ENCODE measurements at places on chromosomes 7 and 10.
A peak's percentile ranks its signal among the peaks of the same experiment; 100 is the strongest.

DNA sequence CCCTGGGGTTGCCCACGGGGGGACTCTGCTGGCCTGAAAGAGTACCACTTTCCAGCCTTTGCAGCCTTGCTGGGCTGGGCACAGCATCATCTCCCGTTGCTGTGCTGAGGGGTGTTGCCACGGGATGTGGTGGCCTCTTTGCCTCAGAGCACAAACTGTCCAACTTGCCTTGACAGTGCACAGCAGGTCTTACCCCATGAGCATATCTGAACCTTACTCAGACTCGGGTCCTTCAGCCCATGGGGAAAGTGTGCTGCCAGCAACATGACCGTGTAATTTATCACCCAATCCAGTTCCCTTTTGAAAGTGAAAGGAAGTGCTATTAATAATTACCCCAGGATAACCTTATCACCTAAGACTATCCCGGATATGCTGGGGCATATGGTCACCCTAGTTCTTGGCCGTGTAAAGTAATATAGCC lies 46.8 kb downstream of the TBXAS1 start:
- no peak for DNase-seq

DNA sequence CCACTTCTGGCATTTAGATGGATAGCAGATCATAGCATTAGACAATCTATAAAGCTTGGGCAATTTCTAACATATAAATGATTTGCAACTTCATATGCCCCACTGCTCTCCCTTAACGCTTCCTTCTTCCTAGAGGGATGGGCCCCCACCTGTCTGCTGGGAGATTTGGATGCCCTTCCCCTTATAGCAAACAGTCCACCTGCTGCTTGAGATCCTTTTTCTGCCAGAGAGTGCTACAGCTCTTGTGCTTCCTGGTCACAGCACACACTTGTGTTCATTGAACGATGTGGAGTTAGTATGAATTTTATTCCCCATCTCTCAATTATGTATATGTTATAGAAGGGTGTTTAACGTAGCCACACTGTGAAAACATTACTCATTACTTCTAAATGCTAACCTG lies 10.4 kb upstream of the PCGF5 start:
- no peak for DNase-seq

DNA sequence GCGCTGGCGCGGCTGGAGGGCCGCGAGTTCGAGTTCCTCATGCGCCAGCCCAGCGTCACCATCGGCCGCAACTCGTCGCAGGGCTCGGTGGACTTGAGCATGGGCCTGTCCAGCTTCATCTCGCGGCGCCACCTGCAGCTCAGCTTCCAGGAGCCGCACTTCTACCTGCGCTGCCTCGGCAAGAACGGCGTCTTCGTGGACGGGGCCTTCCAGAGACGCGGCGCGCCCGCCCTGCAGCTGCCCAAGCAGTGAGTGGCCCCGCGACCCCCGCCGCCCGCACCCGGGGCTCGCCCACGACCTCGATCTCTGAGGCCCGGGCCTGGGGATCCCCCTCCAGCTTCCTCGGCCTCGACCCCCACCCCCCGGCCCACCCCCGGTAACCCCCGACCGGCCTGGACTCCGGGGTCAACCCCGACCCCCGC lies 537 bp downstream of the FOXK1 start:
- peak; percentile 28 for DNase-seq

GRCh38 chr10:37490266-37490665 lies 364.9 kb downstream of the ANKRD30A start:
- DNase-seq, result peak; percentile 5

- no peak for DNase-seq
Observed at GRCh38 chr10:103451091-103451813, 918 bp downstream of the CALHM2 start.

DNA sequence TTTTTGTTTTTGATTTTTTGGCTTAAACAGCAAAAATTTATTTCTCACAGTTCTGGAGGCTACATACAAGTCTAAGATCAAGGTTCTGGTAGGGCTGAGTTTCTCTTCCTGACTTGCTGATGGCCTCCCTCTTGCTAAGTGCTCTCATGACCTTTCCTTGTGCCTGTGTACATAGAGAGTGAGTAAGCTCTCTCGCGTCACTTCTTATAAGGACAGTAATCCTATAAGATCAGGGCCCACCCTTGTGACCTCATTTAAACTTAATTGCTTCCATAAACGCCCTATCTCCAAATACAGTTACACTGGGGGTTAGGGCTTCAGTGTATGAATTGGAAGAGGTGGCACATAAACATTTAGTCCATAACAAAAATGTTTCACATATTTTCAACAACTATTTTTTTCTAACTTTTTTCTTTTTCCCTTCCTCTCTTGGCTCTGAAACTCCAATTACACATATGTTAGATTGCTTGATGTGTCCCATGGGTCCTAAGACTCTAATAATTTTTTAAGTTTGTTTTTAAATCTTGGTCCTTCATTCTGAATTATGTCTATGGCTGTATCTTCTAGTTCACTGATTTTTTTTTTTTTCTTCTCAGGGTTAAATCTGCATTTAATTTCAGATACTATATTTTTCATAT lies 149.8 kb downstream of the HBP1 start:
- no peak for DNase-seq

DNA sequence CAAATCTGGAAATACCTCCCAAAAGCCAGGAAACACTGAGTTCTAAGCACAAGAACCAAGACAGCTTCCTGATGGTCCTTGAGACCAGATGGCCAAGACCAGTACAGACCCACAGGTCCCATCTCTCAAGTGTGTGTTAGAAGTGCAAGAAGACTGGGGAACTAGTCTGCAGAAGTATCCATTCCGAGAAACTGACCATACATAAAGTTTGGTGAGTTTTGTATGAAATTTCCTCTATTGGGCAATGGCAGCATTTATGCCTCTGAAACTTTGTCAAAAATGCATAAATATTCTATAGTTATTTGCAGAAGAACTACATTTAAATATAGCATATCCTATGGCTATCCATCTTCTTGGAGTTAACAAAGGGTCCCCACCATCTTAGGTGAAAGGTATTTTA lies 137.5 kb downstream of the LRRN3 start:
- DNase-seq, result no peak

GRCh38 chr10:114723991-114724715 lies 66.1 kb upstream of the ABLIM1 start:
- DNase-seq, result no peak

- DNase-seq, result no peak
Observed at GRCh38 chr10:18683427-18683826, 24.2 kb downstream of the ARL5B start.

DNA sequence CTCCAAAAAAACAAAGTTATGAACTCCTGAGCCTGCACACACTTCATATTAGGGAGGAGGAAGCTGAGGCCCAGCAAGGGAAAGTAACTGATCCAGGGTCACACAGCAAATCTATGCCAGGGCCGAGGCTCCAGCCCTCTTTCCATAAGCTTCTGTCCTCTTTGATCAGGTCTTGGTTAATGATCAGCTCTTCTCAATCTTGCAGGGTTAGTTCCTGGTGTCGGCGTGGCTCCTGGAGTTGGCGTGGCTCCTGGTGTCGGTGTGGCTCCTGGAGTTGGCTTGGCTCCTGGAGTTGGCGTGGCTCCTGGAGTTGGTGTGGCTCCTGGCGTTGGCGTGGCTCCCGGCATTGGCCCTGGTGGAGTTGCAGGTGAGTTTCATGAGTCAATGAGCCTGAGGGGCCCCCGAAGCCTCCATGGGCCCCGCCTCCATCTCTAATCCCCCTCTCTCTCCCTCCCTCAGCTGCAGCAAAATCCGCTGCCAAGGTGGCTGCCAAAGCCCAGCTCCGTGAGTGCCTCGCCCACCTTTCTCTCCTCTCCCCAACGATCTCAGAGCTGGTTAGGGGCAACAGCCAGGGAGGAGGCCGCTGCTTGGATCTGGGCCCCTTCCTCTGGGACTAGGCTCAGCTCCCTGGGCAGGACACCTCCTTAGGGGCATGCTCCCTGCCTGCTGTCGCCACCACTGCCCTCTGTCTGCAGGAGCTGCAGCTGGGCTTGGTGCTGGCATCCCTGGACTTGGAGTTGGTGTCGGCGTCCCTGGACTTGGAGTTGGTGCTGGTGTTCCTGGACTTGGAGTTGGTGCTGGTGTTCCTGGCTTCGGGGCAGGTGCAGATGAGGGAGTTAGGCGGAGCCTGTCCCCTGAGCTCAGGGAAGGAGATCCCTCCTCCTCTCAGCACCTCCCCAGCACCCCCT lies 23.7 kb upstream of the LIMK1 start:
- DNase-seq, result no peak

GRCh38 chr10:22597138-22597537 lies 117.2 kb downstream of the PIP4K2A start:
- no peak for DNase-seq

GRCh38 chr7:155448632-155449007 lies 9.3 kb upstream of the EN2 start:
- DNase-seq, result no peak

DNA sequence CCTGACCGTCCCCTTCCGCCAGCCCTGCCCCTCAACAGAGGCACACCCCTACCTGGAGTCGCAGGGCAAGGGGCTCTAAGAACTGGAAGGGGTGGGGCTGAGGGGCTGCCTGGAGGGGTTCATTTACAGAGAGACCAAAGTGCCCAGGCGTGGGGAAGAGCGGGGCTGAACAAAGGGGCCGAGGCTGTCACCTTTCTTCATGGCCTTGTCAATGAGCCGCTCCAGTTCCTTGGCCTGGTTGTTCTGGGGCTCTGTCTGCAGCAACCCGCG lies 2.3 kb upstream of the CLDN15 start:
- DNase-seq, result no peak

DNA sequence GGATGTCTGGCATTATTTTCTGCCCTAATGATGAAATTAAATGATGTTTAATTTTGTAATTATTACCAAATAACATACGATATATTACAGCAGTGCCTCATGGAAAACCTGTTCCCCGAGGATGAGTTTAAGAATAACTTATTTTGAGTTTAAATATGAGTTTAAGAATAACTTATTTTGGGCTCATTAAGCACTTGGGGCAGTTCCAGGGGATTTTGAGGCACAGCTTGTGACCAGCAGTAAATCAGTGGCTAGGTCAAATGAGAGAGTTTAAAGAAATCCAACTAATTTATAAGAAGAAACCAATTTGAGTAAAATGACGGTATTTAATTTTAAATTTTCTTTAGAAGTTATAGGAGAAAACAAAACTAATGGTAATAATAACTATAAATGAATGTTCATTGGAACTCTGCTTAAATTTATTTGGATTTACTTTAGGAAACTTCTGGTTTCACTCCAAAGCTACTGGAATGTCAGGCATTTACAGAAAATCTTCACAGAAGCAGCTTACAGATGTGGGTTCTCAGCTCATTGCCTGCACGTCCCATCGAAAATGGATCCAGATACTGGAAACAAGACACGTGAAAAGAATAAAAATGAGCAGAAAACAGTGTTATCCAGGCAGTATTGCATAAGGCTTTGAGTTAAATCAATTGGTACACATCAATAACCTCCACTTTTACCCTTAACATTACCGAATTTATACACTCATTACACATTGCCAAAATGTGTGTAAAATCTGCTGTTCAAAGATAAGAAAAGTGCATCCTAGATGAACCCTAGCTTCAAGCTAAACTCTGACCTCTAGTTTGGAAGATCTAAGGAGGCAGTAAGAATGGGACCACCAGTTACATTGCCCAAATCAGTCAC lies 784.5 kb upstream of the IGFBP3 start:
- no peak for DNase-seq

DNA sequence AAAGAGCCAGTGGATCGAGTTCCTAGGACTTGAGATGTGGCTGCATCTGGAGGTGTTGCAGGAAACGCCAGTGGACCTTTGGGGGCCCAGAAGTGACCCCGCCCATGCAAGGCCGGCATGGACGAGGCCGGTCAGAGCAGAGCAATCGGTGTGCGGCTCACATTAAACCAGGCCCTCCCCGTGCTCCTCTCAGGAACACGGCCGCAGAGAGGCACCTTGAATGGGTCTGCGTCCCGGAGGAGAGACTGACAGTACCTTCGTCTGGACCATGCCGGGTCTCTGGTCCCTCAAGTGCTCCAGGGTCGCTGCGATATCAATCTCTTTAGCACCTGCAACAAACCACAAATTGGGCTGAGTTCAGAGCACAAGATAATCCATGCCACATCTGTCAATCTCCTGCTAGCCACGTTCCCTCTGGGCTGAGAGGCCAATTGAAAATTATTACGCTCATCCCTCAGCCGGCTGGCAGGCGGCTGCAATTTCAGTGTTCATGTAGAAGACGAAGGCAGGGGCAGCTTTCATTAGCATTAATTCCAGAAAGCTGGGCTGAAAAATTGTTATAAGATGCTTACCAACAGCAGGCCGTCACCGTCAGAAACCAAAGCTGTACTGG lies 212.0 kb downstream of the DNAJB6 start:
- DNase-seq, result no peak

- no peak for DNase-seq
Observed at GRCh38 chr7:125098377-125098970, 168.8 kb upstream of the POT1 start.

DNA sequence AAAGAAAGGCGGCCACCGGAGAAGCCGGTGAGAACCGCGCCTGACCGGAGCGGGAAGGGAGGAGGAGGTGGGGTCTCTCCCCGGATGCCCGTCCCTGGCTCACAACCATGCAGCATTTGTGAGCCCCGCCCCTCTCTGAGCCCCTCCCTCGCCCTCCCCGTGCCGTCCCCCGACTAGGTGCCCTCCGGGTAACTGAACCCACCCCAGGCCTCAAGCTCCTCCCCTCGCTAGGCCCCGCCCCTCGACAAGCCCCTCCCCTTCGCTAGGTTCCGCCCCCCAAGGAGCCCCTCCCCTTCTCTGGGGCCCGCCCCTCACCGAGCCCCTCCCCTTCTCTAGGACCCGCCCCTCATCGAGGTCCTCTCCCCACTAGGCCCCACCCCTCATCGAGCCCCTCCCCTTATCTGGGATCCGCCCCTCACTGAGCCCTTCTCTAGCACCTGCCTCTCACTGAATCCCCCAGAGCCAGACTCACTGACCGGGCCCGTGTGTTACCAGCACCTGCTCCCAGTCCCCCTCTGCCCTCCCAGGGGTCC lies 42.2 kb upstream of the HSPB1 start:
- DNase-seq, result peak; percentile 86

DNA sequence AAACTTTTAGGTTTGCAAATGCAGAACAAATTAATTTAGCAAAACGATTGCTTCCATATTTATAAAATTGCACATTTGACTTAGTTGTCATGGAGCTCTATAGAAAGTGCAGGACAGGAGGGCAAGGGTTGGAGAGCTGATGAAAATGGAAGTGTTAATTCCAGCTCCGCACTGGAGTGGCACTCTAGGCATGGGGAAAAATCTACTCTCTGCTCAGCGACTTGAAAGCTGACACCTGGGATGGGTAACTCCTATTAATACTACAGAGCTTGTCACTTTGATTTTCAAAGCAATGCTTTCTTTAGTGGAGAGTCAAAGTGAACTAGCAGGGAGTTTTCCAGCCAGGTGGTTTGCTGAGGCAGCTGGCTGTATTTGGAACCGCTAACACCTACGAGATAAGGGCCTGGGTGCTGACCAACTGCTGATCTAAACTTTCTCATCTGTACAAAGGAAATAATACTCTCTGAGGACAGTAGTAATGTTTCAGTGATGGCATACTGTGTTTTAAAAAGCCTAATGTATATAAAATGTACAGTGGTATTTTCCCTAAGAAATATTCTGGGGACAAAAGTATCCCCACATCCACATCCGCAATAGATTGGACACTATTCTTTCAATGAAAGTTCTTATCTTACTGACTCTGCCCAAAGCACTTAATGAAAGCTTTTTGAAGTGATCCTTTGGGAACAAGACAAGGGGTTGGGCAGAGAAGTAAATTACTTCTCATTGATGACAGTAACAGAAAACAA lies 444.3 kb downstream of the GPAM start:
- no peak for DNase-seq

All from SK-MEL-5 (cell line).